GF-D8 (cell line): ENCODE measurements at places on chromosomes 12 and 14.

GRCh38 chr14:100640471-100641273 is 53.5 kb upstream of the BEGAIN start:
- peak; percentile 62 for DNase-seq

- DNase-seq, result no peak
Observed at GRCh38 chr12:68564166-68564565, 46.5 kb upstream of the RAP1B start.

DNA sequence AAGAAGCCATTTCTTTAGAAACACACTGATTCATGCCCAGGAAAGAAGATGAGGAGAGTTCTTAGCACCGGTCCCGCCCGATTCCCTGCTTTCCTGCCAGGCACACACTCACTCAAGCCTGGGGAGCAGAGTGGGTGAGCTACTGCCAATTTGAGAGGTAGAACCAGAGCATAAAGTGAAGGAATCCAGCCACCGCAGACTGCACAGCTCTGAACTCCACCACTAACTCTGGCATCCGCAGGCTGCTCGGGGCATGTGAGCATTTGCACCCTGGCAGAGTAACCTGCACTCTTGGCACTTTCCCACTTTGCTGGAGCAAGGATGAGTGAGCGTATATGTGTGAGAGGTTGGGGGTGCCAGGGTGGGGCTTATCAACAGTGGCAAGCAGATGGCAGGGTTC is 4.0 kb upstream of the SYNDIG1L start:
- no peak for DNase-seq

DNA sequence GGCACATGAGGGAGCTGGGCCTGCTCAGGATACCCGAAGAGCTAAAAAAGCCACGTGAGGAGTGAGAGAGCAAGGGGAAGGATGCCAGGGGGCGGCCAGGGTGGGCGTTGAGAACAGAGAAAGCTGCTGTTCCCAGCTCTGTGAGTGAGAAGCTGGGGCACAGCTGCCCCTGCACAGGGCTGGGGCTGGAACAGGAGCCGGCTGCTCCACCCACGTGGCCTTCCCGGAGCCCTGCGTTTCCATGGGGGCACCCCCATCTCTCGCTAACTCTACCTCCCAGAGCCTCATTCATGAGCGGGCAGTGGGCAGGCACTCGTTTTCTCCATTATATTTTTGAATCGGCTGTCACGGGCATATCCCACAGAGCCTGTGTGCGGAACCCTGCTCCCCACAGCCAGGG is 42.7 kb downstream of the RFLNA start:
- DNase-seq, result no peak

DNA sequence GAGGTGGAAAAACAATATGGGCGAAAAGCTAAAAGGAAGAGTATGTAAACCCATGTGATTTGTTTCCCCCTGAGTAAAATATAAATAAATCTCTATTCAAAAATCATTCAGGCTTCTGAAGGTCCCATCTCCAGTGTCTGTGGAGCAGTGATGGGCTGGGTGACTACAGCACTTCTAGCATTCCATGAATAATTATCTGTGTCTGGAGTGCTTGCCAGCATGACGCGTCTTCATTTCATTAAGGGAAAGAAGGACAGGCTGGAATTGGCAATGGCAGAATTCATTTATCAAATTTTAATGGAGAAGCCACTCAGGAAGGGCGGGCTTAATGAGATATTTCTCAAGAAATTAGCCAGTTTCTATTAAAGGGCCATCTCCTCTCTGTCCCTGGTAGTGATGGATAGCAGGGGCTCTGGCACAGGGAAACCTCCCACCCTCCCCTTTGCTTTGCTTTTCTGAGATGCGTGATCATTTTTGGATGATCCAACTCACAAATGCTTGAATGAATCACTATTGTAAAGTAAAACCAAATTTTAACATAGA is 916.3 kb upstream of the SEL1L start:
- DNase-seq, result no peak

- no peak for DNase-seq
Observed at GRCh38 chr12:21073822-21074460, 57.1 kb upstream of the SLCO1B1 start.

DNA sequence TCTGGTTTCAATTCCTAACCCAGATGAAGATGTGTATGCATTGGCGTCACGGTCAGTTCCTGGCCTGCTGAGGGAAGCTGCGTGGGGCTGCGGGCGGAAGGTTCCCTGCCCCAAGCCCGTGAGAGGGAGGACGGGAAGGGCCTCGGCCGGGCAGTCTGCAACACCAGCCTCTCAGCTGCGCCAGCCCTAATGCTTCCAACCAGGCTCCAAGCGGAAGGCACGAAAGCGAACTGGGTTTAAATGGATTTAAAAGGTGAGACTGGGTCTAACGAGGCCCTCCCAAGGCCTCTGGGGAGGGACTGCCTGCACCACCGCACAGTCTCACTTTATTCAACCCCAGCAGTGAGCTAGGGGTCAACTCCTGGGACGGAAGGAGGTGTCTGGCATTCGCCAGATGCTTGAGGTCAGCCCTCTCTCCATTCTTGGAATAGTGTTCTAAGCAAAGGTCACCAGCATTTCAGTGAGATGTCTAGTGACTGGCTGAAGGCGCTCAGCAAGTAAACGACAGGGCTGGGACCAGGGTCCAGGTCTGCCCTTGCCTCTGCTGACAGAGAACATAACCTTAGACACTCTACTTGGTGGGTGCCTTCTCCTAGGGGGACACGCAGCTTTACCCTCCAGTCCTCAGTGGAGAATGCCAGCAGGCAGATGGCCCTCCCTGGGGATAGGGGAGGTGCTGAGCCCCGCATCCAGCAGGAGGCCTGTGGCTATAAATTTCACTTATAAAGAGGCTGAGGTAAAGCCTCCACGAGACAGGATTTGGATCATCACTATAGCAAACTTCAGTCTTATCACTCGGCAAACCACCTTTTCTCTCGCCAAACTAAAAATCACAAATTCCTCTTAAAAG is 92.2 kb downstream of the PIWIL1 start:
- no peak for DNase-seq

DNA sequence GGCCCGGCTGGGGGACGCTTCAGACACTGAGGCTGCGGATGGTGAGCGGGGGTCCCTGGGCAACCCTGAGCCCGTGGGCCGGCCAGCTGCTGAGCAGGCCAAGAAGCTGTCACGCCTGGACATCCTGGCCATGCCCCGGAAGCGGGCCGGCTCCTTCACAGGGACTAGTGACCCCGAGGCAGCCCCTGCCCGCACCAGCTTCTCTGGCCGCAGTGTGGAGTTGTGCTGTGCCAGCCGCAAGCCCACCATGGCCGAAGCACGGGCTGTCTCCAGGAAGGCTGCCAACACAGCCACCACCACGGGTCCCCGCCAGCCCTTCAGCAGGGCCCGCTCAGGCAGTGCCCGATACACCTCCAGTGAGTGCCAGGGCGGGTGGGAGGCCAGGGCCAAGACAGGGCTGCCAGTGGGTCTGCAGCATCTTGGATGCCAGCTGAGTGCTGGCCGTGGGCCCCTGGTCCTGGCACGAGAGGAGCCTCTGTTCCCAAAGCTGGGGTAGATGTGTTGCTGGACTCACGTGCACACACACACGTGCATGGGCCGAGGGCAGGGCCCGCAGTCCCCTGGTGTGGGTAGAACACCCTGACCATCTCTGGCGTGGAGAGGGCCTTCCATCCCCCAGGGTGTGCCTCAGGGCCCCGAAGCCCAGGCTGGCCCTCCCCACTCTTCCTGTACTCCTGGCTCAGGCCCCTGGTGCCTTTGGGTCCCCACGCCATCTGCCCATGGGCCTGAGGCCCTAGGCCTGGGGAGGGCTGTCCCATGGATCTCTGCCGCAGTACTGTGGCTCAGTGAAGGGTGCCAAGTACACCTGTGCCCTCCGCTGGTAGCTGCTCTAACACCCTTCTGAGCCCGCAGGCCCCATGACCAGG is 22.8 kb downstream of the CEP170B start:
- no peak for DNase-seq

DNA sequence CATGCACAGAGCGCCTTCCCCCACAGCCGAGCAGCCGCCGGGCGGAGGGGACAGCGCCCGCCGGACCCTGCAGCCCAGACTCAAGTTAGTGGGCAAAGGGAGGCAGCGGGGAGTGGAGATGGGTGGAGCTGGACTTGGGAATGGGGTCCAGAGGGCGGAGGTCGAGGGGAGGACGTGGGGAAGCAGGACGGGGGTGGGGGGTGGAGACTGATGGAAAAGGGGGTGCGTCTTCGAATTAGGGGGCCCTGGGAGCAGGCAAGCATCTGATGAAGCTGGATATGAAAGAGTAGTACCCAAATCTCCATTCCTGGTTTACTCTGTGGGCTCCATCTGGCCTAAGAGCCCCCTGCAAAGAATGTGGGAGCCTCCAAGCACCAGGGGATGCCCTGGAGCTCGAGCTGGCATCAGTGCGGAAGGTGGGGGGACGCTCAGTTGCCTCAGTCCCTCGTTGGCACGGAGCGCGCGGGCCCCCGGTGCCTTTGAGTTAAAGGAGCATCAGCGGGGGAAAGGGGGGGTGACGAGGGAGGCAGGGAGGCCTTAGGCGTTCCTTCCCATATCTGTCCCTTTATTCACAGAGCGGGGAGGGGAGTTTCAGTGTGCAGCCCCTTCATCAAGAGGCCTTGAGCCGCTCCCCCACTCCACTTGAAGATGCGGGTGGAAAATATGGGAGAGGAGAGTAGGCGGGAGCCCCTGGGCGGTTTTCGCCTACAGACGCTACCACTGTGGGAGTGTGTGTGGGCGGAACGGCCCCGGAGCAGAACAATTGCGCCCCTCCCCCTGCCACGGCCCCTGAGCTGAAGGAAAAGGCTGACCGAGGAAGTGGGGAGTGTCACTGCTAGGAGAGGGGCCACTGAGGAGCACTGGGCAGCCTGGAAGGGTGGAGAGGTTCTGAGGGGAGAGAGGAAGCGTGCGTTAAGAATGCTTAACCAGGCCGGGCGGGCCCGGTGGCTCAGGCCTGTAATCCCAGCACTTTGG is 644 bp downstream of the NAB2 start:
- DNase-seq, result peak; percentile 31
